ENCODE measurements at places on chromosomes 16 and 17.

GRCh38 chr17:33192951-33193911 lies 99.9 kb downstream of the ASIC2 start:
- no peak for DNase-seq

- DNase-seq, result no peak
These were observed 198.6 kb downstream of the AXIN2 start for GRCh38 chr17:65362826-65363225.

GRCh38 chr17:50346313-50347116 lies 589 bp downstream of the XYLT2 start:
- DNase-seq, result no peak

- DNase-seq, result no peak
These were observed 7.7 kb upstream of the AATK start for GRCh38 chr17:81173762-81174155.

DNA sequence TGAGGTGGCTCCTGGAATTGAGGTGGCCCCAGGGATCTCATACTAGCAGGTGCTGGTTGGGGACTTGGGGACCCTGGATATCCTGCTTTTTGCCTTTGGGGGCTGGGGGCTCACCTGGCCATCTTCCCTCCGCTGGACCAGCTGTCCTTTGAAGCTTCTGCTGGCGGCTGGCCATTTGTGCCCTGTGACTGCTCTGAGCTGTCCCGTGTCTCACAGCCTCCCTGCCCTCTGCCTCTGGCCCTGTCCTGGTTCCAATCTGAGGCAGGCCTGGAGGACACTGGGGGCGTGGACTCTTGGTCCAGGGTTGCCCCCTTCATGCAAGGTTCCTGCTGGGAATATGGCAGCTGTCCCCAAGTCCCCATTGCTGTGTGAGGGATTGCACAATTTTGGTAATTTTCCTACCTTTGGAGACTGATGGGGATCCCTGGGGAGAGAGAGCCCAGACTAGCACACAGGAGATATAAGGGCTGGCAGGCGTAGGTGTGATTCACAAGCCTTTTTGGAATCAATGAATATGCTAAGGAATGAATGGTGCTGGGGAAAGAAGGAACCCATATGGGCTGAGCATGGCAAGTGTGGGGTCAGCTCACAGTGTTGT lies 19.2 kb downstream of the ADCY7 start:
- no peak for DNase-seq

GRCh38 chr16:17380613-17381012 lies 90.1 kb downstream of the XYLT1 start:
- DNase-seq, result no peak

DNA sequence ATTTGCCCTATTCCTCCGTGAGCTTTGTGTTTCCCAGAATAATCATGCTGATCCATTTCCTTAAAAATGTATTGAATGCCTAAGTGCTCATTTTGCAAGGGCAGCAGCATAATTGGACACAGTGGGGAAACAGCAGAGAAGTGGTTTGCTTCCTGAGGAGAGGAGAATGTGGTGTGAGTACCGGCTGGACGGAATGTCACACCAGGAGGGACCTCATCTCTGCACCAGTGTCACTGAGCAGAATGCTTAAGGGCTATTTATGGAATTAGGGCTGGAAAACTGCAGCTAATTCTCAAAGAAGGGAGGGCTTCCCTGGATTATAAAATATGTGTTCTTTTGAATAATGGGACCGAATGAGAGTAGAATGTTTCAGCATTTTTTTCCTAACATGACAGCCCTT lies 1100.6 kb upstream of the RBFOX1 start:
- no peak for DNase-seq

DNA sequence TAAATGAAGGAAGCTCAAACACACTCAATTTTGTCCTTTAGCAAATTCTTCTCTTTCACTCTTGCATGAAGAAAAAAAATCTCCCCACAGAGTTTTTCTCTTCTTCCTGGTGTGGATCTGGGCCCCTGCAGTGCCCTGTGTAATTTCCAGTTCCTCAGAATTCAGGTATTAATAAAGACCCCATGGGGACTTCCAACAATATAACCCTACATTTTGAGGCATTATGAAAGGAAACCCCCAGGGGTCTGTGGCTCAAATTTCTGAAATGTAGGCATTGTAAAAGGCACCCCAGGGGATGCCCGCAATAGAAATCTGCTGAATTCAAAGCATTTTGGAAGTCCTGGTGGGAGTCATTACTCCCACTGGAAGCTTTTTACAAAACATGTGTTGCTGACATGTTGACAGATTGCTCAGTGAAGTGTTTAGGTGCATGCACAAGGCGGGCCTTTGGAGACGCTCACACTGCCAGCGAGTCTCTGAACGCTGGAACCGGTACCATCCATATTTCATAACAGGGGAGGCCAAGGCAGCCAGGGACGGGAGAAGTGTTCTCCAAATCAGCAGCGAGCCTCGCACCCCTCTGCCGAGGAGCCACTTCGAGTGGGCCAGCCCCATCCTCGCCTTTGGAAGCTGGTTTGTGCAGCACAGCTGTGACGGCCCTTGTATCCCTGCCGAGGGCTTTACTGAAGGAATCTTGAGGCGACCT lies 154.0 kb downstream of the ZNF423 start:
- DNase-seq, result no peak

DNA sequence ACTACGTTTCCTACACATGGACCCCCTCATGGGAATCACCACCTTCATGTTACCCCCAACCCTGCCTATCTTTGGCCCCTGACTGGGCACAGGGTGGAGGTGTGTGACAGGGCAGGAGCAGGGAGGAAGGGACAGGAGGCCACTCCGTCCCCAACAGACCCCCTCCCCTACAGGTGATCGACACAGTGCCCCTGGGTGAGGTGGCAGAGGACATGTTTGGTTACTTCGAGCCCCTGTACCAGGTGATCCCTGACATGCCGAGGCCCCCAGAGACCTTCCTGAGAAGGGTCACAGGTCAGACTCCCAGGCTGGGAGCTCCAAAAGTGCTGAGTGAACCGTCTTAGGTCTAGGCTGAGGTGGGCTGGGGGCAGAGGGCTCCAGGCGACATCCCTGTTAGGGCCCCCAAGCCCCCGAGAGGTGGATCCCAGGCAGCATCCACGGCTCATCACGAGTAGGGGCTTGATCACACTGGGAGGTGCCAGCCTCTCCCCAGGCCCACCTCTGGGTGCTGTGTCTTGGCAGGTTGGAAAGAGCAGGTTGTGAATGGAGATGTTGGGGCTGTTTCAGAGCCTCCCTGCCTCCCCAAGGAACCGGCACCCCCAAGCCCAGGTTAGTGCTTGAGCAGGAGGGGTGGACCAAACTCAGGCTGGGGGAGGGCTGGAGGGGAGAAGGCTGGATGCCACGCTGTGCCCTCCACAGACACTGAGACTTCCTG lies 1.5 kb downstream of the ACBD4 start:
- DNase-seq, result no peak

- DNase-seq, result no peak
These were observed 16.4 kb upstream of the SMIM36 start for GRCh38 chr17:55527540-55528118.

DNA sequence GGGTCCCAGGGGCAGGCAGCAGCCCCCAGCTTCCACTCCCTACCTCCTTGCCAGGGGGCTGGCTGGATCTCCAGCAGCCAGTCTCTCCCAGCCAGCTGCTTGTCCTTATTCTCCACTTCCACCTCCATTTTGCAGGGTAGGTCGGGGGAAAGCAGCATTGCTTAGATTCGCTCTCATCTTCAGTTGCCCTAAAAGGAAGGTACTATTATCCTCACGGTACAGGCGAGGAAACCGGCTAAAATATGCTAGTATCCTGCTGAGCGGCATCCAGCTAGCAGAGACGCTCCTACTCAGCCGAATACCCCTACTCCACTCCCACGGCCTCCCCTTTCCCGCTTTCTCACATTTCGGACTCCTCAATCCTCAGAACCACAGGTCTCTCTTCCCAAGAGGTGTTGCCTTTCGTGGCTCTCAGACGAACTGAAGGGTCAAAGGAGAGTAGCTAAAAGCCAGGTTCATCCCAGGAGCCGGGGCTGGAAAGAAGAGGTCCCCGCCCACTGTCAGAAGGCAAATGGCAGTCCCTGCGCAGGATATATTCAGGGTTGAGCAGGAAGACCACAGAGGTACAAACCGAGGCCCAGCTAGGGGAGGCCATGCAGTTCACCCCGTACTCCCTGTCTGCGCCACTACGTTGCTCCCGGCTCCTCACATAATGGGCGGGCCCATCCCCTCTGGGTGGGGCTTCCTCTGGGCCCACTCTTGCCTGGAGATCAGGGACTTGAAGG lies 1.7 kb upstream of the RAB11FIP4 start:
- DNase-seq, result no peak

GRCh38 chr17:18145811-18146210 lies 37.3 kb downstream of the MYO15A start:
- no peak for DNase-seq

DNA sequence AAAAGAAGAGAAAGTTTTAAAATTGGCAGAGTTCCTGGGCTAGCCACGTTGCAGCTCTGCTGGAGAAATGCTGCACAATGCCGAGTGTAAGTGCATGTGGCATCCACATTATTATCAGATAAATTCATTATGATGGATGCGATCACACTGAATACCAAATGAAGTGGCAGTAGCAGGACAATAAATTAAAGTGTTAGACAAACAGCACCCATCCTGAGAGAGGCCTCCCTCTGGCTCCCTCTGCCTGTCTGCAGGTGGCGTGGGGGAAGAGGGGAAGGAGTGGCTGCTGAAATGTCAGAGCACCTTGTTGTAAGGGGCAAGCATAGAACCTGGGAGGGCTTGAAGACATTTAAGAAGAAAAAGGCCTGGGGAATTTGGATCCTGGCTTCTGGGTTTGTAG lies 324.1 kb downstream of the HAPSTR1 start:
- no peak for DNase-seq

- DNase-seq, result no peak
These were observed 19.6 kb upstream of the MPO start for GRCh38 chr17:58300336-58300735.

DNA sequence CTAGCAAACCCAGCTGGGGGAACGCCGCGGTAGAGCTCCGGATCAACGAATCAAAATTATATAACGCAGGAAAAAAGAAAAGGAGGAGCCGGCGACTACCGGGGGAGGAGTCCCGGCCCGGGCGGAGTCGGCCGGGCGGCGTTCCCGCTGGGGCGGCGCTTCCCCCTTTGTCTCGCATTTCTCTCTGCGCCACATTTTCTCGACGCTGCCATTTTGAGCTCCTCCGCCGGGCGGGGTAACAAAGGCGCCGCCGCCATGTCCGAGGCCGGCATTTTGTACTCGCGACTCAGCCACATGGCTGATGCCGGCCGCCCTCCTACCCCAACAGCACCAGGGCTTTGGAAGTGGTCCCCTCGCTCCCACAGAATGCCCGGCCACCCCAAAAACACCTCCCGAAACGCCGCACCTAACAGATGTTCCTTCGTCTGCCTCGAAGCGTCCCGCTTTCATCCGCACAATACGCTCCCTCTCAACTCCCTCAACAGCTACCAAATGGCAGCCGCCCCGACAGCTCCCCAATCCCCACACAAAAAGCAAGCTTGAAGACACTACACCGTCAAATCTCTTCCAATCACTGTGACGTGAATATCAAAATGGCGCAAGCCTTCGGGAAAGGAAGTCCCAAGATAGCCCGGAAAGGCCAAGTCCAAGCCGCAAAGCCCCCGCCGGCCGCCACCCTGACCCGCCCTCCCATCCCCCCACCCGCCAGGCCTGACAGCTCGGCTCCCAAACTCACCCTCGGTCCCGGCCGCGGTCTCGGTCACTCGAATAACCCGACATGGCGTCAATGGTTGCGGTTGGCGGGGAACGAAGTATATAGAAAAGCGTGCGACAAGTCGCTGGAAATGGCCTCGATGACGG lies 519 bp downstream of the DDX5 start:
- no peak for DNase-seq

DNA sequence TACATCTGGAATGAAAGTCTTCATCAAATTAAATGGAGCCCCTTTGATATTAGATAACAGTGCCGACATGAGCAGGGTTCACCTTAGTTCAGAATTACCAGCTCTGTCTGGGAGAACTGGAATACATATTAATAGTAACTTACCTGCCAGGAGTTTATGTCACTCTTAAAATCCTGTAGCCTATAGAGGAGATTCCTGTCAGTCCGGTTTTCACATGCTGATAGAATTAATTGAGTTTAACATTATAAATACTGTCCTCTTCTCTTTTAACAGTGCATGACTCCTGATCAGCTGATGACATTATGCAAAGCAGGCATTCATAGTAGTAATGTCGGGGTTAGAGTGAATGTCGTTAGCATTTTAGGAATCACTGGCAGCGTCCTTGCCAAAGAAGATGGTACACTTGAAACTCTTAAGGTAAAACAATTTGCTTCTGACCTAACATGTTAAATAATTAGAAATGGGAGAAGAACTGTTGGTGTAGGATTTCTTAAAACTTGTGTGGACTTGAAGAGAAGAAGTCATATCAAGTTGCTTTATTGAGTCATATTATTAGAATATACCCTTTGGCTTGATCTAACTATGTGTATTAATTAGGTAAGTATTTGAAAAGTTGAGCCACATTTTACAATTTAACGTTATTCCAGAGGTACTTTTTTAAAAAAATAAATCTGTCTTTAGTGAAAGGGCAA lies 34.3 kb downstream of the HEATR3 start:
- DNase-seq, result no peak

DNA sequence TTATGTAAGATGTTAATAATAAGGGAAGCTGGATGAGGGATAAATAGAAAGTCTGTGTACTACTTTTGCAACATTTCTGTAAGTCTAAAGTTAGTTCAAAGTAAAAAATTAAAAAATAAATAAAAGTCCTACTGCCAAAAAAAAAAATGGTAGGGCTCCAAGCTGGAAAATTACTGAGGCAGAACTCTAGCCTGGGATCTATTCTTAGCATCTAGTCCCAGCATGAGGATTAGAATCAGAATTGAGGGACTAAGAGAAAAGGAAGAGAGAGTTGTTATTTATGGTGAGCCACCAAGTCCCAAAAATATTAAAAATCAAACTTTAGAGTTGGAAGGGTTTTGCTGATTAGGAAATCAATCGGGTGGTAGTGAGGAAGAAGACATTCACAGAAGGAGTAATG lies 110.3 kb downstream of the CYB561 start:
- DNase-seq, result no peak

- no peak for DNase-seq
These were observed 2.0 kb downstream of the DYNLL2 start for GRCh38 chr17:58085039-58085715.

- no peak for DNase-seq
These were observed 87.3 kb upstream of the CORO6 start for GRCh38 chr17:29709866-29710519.

GRCh38 chr17:69761767-69762321 lies 313.2 kb upstream of the KCNJ16 start:
- no peak for DNase-seq

- DNase-seq, result no peak
These were observed 14.9 kb upstream of the C16orf54 start for GRCh38 chr16:29760567-29761279.

All from GM12878 (cell line).